ENCODE measurements at places on chromosomes 6 and 20.

GRCh38 chr20:3156811-3157619 lies 2.6 kb downstream of the FASTKD5 start:
- no peak for DNase-seq

GRCh38 chr6:42448927-42449659 lies 2.6 kb downstream of the TRERF1 start:
- DNase-seq, result no peak

DNA sequence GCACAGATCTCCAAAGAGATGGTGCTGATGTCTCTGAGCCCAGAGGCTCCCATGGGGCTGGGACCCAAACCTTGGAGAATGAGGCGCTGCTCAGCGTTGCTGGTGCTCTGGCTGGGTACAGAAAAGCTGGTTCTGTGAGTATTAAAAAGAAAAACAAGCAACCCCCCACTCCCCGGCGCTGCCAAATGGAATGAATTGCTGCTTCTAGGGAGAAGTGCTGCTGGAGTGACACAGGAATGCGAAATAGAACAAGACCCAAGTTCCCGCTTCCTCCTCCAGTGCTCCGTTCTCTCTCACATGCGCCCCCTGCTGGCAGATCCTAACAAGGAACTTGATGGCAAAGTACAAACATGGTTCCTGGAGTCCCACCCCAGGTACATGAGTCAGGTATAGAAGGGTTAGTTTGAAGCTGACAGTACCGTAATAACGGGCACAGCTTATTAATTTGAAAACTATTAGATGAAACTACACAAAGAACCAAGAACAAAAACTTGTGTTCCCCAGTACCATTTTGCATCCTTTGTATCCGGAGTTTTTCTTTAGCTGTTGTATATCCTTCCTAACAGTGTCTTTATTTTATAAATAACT lies 2.1 kb upstream of the DDX27 start:
- peak; percentile 68 for DNase-seq

- no peak for DNase-seq
These were observed 41.5 kb upstream of the KCNQ5 start for GRCh38 chr6:72580281-72580940.

- DNase-seq, result no peak
These were observed 404 bp downstream of the CEP162 start for GRCh38 chr6:84227044-84227433.

DNA sequence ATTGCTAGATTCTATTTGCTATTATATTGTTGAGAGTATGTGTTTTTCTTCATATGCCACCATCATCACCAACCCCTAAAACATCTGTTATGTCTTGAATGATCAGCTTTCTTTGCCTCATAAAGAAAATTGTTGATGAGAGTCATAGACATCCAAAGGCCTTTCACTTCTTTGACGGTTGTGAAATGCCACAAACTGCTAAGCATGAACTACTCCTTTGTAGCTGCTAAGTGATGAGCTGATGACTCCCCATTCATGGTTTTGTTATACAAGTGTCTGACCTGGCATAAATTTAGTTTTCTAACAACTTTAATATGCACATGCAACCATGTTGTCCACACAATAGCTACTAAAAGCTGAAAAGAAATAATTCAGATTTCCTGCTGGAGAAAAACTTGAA lies 684 bp upstream of the MED23 start:
- no peak for DNase-seq

DNA sequence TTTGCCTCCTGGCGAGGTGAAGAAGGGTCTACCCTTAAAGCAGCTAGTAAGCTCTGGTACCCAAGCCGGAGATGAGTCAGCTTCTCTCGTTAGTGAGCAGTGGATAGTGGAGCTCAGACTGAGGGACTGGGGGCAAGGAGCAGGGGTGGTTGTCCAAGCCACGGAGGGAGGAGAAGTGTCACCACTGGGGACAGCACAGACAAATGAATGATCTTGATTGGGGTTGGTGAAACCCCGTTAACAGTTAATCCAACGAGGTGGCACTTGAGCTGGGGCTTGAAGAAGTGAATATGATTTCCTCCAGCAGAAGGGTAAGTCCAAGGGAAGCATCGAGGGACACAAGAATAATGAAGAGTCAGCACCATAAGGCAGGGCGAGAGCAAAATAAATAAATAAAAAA lies 43.0 kb downstream of the JARID2 start:
- DNase-seq, result no peak

DNA sequence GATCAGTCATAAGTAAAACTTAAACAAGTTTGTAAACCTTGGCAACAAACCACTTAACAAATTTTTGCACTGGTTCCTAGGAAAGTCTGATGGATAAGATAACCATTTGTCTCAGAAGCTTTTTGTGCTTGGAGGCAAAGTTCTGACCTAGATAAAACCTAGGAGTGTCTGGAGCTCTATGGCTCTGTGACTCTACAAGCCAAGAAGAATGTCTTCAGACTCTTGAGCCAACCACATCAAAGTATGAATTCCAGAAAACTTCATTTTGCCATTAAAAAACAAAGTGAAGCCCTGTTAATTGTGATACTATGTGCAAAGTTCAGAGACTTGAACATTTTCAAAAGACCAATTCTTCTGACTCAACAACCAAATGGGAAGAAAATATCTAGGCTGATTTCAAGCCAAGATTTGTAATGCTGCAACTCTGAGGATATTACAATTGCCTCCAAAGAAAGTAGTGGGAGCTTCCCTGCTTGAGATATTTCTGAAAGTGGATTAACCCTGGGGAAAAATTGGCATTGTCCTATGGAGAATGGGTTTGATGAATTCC lies 158.1 kb upstream of the FOXQ1 start:
- DNase-seq, result no peak

DNA sequence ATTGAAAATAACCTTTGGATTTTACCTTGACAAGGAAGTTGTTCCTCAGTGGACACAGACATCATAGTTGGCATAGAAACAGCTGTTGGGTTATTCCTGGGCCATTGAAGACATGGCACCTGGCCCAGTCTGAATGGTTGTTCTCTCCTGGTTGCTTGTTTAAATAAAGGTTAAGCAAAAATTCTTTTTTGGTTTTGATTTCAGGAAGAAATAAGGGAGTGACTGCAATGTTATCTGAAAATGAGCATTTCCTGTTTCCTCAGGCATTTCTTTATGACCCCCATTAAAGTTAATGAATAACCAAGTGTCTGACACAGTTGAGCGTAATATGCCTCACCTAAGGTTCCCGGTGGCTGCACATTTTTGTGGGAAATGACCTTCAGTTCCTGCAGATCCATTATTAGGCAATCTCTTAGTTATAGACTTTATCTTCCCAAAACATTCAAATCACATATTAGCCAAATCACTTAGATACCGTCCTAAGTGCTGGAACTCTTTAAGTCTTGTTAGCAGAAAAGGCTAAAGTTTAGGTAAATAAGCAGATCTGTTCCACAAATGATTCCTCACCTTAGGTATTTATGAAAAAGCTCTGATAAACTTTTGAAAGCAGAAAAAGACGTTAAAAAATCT lies 648.7 kb upstream of the FLRT3 start:
- DNase-seq, result peak; percentile 66

GRCh38 chr6:2663123-2663522 lies 87.6 kb downstream of the MYLK4 start:
- no peak for DNase-seq

- no peak for DNase-seq
These were observed 42.3 kb upstream of the NAA20 start for GRCh38 chr20:19974630-19975435.

DNA sequence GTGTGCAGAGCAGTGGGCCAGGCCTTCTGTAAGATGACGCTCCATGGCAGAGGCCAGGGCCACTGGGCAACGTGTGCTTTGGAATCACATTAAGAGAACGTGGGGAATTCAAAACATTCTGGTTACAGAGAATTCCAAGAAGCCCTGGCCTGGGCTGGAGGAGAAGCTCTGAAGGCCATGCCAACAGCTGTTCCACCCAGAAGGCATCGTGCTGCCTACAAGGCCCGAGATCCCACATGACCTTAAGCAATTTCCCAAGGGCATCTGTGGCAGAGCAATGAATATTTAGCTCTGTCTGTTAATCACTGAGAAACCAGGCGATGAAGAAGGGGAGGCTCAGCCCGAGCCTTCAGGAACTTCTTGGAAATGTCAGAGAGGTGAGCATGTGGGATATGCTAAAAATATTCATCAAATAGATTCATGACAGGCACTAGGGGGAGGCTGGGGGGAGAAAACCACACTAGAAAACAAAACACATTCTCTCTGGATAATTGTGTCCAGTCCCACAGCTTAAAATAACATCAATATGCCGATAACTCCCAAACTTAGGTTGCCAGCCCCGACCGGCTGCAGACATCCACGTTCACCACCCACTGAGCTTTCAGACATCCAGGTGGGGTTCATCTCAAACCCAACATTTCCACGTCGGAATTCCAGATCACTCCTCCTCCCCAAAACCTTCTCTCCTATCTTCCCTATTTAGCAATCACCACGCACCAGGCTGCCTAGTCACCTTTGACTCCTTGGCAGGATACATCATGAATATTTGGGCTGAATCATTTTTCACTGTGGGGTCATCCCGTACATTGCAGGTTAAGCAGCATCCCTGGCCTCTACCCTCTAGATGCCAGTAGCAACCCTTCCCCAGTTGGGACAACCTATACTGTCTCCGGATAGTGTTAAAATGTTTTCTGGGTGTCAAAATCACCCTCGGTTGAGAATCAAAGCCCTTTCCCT lies 6.6 kb downstream of the SULF2 start:
- no peak for DNase-seq

GRCh38 chr6:167761794-167762258 lies 64.9 kb upstream of the AFDN start:
- no peak for DNase-seq

- DNase-seq, result no peak
These were observed 9.4 kb upstream of the GATA5 start for GRCh38 chr20:62485062-62485700.

DNA sequence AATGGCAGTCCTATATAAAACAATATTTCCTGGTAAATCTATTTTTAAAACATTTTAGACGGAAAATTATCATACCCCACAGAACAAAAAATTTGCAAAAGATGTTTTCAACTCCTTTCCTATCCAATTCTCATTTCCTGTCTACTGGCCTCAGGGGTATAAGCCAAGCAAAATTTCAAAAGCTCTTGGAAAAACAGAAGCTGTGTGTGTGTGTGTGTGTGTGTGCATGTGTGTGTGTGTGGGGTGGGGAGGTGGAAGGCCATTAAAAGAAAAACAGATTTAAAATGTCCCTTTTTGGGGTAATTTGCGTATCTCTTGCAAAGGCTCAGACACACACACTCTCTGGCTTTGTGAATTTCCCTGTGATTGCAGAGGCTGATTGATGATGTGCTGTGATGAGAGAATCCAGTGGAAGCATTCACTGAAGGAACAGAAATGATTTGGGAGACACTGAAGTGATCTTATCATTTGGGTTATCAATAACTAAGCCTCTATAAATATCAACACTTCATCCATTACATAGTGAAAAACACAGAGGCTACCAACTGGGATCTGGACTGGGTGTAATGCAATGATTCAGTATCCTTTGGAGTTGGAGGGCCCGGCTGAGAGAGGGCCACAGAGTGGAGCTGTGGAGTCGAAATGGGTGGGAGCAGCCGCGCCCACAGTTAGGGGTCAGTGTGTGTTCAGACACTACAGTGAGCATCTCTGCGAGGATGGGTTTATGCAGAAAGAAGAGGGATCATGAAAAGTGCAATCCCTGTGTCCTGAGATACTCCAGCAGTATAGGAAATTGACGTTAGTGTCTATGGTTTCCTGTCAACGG lies 106.8 kb upstream of the PREP start:
- no peak for DNase-seq

DNA sequence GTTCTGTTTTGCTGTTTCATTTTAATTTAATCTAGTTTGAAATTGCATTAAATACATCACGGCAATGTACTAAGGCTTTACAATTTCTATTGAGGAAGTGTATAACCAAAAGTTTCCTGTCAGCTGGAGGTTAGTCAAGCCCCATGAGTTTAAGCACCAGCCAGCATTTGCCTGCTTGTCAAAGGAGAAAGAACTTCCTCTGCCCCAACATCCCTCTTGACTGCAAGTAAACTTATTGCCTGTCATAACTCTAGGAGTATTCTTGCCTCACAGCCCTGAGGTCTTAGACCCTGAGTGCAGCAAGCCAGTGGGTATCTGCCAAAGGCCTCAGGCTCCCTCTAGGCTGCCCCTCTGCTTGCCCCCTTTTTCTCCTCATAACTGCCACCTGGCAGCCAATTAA lies 106.7 kb upstream of the INSM1 start:
- no peak for DNase-seq

GRCh38 chr6:128600397-128600951 lies 80.1 kb upstream of the PTPRK start:
- DNase-seq, result no peak

GRCh38 chr6:33583591-33584155 lies 3.6 kb upstream of the BAK1 start:
- DNase-seq, result no peak

DNA sequence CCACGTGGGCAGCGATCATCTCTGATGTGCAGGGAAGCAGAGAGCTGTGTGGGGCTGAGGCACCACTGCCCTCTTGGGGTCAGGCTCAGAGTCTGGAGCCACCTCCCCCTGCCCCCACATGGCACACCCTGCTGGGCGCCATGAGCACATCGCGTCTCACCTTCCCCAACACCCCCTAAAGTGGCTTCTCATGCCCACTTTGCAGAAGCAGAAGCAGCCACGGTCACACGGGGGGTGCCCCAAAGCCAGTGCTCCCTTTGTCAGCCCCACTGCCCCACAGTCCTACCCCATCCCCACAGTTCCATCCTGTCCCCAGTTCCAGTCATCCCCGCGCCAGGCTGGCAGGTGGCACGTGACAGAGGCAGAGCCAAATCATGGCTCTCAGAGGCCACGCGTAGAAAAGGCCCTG lies 19.5 kb downstream of the SDCBP2 start:
- DNase-seq, result no peak

- no peak for DNase-seq
These were observed 64.8 kb downstream of the AIG1 start for GRCh38 chr6:143125455-143125854.

DNA sequence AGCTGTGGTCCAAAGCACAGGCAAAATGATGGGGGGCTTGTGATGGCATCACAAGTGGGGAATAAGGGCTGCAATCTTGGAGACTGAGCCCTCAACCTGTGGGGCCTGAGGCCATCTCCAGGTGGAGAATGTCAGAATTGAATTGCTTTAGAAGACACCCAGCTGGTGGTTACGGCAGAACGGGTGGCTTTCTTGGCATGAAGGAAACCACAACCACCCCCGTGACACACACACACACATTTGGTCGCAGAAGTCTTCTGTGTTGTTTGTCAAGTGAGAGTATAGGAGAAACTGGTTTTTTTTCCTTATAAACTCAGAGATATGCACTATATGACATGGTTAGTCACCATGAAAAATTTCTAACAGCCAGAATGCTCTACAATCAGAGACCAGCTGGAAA lies 139.5 kb upstream of the CDH4 start:
- DNase-seq, result no peak

DNA sequence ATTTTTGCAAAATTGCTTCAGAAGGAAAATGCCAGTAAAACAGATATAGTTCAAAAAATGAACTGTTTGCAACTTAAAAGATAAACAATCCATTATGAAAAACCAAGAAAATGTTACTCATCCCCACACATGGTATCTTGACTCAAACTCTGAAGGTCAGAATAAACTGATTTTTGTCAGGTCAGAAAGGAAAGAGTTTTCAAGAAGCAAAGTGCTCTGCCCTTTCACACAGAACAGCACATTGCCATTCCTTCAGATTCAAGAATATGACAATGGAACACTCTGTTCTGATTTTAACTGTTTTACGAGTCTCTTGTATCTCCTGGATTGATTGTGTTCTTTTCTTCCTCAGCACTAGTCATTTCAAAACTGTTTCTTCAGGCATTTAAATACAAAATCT lies 33.8 kb upstream of the NT5E start:
- DNase-seq, result no peak

Data from HuH-7.5 (cell line).